Activated T-cell treated with anti-CD3 and anti-CD28 coated beads, Interleukin-2, amount 50 U/mL, for 48 hours (primary cell): ENCODE measurements at places on chromosomes 12 and 14.

- peak; percentile 68 for DNase-seq
Measured at GRCh38 chr14:103520657-103521437, 1.8 kb downstream of the CKB start.

GRCh38 chr12:94092516-94093241, 55.7 kb upstream of the PLXNC1 start:
- no peak for DNase-seq

DNA sequence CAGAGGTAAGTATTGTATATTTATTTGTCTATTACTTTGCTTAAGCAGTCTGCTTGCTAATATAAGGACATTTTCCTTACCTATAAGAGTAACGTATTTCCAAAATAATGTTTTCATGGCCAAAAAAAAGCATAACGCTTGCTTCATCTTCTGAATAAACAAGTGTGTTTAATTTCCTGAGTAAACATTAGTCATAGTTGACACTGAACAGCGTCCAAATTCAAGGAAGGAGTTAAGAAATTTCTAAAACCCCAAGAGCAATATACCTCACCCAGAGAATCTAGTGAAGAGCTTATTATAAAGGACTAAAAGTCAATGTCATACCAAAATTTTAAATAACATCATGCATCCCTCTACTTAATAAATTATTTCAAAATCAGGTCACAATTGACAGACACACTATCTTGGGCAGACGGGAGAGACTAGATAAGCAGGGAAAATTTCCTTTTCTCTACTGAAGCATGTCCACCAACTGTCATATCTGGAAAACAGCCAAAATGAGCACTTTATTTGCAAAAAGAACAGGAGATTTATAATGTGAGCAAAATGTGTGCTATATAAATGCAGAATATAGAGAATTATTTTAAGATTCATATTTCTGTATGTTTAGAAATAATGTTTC, 25.1 kb downstream of the ANKS1B start:
- no peak for DNase-seq

DNA sequence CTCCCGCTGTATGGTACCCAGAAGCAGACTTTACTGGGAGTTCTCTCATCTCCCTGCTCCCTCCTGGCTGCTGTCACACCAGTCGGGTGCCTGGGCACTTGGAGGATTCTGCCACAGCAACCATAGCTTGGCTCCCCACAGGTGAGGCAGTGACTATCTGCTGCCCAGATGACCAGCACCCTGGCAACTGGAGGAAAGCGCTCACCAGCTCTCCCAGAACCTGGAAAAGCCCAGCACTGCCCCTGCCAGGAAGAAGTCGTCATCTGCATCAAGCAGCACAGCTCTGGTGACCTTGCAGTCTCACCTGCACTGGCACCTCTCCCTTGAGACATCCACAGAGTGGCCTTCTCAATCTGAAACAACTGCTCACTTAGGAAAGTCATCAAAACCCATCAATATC, 31.9 kb upstream of the TC2N start:
- DNase-seq = no peak

GRCh38 chr12:6532927-6533652, 1.2 kb upstream of the GAPDH start:
- DNase-seq = no peak

- no peak for DNase-seq
Measured at GRCh38 chr12:47818007-47818376, 1.7 kb downstream of the HDAC7 start.

DNA sequence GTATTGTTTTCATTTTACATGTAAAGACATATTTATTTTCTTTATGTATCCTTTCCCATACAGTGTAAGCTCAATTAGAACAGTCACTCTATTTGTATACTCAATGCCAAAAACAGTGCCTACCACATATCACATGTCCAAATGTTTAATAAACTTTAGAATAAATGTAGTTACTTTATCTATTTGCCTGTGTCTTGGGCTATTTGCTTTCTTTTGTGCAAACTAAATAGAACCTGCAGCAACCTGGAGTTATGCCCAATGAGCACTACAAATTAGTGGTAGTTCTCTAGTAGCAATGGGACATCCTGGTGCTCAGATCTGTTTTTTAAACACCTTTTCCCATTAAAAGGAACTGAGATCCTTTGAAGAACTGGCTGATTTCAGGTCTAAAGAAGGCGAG, 186.7 kb downstream of the PPFIA2 start:
- no peak for DNase-seq

GRCh38 chr12:132475304-132476037, 14.5 kb upstream of the FBRSL1 start:
- peak; percentile 44 for DNase-seq
